ENCODE measurements at places on chromosomes 4 and X.

DNA sequence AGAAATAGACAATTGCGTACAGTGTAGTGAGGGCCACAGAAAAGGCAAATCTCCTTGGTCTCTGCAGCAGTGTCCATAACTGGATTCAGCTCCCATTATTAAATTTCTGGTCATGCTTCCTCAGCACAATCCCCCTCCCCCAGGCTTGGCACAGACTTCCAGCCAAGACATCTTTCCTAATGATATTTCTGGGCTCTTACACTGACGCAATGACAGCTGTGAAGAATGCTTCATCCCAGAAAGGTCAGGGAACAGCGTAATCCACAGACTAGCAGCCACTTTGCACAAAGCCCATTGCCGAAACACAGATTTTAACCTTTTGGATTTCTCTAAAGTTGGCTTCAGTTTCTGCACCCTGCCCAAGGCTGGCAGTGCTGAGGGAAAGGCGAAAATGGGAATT lies 597.6 kb upstream of the CPEB2 start:
- no peak for DNase-seq

GRCh38 chr4:6502147-6502546 lies 29.7 kb upstream of the PPP2R2C start:
- DNase-seq, result no peak

- no peak for DNase-seq
These were observed 1014.2 kb downstream of the FAT4 start for GRCh38 chr4:126328914-126329313.

- DNase-seq, result no peak
These were observed 5.3 kb downstream of the SOWAHB start for GRCh38 chr4:76892601-76893000.

GRCh38 chrX:48665991-48666390 lies 17.6 kb upstream of the WAS start:
- DNase-seq, result peak; percentile 4

DNA sequence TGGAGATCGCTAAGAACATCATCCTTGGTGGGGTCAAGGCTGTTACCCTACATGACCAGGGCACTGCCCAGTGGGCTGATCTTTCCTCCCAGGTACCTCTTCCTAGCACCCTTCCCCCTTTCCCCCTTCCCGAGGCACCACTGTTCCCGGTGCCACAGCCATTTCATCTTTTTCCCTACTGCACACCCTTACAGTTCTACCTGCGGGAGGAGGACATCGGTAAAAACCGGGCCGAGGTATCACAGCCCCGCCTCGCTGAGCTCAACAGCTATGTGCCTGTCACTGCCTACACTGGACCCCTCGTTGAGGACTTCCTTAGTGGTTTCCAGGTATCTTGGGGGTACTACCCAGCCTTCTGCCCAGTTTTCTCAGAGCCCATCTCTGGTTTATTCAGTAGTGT lies 5.7 kb downstream of the UBA1 start:
- DNase-seq, result no peak

GRCh38 chr4:98556451-98556850 lies 102.0 kb downstream of the TSPAN5 start:
- no peak for DNase-seq

GRCh38 chr4:106424426-106424825 lies 55.8 kb upstream of the GIMD1 start:
- DNase-seq, result no peak

DNA sequence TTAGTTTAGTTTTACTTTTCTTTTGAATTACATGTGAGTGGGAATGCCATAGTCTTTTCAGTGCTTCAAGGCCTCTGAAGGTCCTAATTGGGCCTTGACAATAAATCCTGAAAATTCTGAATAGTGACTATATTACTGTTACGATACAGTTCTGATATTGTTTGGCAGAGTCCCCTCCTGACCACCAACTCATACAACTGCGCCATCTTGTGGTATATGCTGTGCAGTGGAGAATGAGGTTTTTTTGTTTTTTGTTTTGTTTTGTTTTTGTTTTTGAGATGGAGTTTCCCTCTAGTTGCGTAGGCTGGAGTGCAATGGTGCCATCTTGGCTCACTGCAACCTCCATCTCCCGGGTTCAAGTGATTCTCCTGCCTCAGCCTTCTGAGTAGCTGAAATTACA lies 56.6 kb upstream of the CHRDL1 start:
- no peak for DNase-seq

- no peak for DNase-seq
These were observed 33.1 kb downstream of the IL15 start for GRCh38 chr4:141669501-141669900.

DNA sequence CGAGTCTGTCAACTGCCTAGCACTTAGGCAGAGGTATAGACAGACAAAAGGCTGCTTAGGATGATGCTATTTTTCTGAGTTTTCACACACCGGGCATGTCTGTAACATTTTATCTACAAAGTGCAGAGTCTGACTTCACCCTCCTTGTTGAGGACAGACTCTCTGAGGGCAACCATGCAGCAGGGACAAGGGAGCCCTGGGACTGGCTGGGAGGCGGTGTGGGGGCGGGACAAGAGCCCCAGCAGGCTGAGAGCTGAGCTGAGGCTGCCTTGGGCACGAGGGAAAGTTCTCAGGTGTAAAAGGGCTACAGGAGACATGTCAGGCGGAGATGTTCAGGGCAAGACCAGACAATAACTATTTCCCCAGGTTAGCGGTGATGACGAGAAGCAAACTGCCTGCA lies 81.6 kb downstream of the GATB start:
- no peak for DNase-seq

DNA sequence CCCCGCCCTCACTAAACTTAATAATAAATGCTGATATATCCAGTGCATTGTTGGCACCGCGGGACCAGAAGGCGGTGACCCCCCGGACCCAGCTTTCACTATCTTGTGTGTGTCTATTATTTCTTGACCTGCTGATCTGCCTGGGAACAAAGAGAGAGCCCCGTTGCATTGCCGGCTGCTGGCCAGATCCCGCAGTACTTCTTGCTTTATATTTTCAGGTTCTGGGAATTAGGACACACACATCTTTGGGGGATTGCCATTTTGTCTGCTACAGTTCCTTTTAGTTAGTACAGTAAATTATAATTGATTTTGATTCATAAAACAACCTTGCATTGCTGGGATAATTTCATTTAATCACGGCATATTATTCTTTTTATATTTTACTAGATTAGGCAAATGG lies 2.2 kb upstream of the RTL8B start:
- no peak for DNase-seq

- no peak for DNase-seq
These were observed 70.9 kb upstream of the UGT2B7 start for GRCh38 chr4:69025191-69025998.

DNA sequence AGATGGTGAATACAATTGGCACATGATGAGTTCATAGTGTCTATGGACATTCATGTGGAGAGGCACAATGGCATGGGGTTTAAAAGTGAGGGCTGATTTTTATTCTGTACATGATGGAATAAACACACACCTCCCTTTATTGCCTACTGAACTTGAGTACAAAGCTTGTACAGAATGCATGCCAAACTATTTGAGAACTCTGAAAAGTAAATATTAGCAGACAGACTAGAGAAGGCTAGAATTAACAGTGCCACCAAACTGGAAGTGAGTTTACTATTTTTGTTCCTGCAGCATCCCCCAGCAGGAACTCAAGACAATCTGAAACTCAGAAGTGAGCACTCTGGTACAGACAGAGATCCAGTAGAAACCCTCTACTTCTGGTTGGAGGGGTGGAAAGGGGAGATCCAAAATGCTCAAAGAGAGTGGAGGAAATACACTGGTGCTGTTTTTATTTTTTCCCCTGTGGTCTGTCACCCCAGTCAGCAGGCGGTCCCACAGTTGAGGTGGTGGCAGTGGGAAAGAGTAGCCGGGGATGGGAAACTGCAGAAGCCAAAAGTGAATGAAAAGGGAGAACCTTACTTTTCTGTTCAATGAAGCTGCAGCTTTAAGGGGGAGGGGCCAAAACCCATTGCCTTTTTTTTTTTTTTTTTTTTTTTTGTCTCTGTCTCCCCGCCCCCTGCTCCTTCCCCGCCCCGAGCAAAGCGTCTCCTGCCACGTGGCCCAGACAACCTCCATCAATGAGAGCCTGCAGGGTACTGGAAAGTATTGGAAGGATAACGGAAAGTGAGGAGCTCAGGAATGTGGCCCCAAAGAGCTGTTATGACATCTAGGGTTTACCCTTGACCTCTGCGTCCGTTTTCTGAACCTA lies 20.5 kb downstream of the AKAP4 start:
- DNase-seq, result no peak

DNA sequence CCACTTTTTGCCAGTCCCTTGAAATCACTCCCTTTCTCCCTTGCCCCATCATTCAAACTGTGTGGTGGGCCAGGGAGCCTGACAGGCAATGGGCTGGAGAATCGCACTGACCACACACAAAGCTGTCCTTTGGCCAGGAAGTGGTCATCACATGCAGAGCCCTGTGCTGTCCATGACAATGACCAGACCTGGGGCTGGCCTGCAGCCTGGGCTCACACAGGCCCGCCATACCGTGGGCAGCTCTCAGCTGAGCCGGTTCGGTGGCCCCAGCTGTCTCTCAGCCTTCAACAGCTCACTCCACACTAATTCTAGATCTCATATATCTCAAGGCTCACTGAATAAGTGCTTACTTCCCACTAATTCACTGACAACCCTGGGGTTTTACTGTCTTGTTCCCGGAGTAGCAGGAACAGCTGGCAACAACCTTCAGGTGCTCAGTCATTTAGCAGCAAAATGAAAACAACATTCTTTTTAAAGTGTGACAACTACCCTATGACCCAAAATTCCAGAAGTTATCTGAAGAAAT lies 48.0 kb downstream of the USP46 start:
- DNase-seq, result no peak

GRCh38 chr4:149796381-149796780 lies 19.3 kb downstream of the IQCM start:
- no peak for DNase-seq

GRCh38 chrX:41686788-41687187 lies 2.0 kb upstream of the GPR34 start:
- DNase-seq, result no peak

GRCh38 chrX:144219035-144219434 lies 335.2 kb downstream of the UBE2NL start:
- DNase-seq, result no peak

DNA sequence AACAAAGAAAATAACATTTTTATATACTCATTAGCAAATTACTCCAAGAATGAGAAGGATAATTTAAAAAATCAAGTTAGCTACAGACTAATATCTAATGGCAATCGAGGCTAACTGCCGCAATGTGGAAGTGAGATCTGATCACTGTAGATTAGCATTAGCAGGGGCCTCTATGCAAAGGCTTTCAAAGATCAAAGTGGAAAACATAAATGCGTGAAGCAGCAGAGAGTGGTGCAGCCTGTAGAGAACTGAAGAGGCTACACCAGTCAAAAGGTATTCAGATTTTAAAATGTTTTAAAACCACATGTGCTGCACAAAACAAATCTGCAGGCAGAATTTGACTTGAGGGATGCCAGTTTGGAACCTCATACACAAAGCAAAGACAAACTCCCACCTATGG lies 24.0 kb upstream of the RAP1GDS1 start:
- DNase-seq, result no peak

DNA sequence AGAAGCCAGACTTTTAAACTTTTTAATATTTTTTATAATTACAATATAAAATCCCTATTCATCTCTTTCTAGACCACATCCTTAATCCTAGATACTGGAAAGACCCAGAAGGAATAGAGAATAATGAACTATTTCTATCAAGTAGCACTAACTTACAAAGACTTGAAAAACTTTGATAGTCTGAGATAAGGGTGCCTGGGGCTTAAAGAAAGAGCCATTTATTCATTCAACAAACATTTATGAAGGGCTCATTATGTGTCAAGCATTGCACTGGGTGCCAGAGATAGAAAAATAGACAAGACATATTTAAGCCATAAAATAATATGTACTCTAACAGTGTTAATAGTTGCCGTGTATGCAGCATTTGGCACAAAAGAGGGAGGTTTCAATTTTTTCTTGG lies 178.0 kb upstream of the EMCN start:
- no peak for DNase-seq

DNA sequence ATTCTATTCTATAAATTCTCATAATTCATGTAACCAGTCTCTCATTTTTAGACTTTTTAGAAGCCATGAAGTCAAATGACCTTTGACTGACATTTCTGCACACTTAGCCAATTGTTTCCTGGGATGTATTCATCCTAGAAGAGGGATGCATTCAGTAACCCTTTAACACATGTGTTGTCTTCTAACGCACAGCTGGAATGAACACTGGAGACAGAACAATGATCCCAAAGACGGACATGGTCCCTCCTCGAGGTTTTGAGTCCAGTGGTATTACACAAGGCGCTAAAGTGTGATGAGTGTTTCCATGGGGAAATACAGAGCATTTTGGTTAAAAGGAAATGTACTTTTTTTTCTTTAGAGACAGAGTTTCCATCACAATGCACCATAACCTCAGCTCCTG lies 39.8 kb upstream of the CLDN24 start:
- no peak for DNase-seq

DNA sequence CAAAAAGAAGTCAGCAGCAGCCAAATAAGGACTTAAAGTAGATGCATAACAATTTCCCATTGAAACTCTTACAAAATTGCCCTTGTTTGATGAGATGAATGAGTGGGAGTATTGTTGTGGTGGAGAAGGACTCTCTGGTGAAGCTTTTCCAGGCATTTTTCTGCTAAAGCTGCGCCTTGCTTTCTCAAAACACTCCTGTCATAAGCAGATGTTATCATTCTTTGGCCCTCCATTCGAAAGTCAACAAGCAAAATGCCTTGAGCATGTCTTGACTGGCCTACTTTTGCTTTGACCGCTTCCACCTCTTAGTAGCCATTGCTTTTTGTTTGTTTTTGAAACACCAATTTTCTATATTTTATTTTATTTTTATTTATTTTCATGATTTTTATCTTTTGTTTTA lies 340.9 kb upstream of the FGF13 start:
- DNase-seq, result no peak

- DNase-seq, result no peak
These were observed at the start of gene ARSH for GRCh38 chrX:3006495-3006894. Gene ARSH, plus strand, starts transcription at chrX:3006546. Its CDS starts 67 bp downstream, at chrX:3006613.

GRCh38 chr4:35879479-35879878 lies 364.8 kb downstream of the ARAP2 start:
- DNase-seq, result no peak

GRCh38 chrX:48927123-48927522 lies 8.3 kb upstream of the PIM2 start:
- no peak for DNase-seq

DNA sequence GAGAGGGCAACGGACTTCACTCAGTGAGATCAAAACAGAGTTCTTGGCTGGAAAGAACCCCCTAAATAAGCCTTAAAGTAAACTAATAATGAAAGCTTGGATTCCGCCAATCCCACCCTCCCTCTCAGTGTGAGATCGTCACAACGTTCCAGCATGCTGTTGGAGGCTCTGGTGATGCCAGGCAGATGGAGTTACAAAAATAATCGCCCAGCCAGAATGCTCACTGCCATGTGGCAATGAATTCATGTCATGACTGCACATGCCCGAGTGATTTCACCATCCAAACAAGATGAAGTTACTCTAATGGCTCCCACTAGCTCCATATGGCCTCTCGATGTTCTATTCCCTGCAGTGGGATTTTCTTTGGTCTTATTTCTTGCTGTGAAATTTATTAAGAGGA lies 248.0 kb downstream of the SPATA18 start:
- DNase-seq, result no peak

- no peak for DNase-seq
These were observed 52.9 kb upstream of the LIMCH1 start for GRCh38 chr4:41485041-41485440.
